ENCODE measurements at places on chromosomes 1 and 21.

DNA sequence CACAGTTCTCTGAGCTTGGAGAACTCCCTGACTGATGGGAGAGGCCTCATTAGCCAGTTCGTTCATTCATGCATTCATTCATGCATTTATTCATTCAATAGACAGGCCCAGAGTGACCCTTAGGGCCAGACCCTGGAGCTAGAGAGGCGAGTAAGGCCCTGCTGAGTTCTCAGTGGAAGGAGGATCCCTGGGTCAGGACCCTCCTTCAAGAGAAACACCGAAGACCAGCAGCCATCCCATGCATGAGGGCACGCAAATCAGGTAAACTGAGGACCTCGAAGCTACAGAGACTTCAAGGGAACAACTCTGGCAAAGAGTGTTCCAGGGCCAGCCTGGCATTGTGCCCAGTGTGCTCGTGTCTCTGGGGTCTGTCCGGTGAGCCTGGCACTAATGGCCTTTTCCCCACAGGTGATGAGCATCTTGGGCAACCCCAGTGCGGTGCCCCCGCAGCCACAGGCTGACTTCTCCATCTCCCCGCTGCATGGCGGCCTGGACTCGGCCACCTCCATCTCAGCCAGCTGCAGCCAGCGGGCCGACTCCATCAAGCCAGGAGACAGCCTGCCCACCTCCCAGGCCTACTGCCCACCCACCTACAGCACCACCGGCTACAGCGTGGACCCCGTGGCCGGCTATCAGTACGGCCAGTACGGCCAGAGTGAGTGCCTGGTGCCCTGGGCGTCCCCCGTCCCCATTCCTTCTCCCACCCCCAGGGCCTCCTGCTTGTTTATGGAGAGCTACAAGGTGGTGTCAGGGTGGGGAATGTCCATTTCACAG is 104.8 kb downstream of the PAX7 start:
- no peak overlapping the region for H3K4me3 ChIP-seq
- H3K36me3 ChIP-seq, result no peaks in the 10 kb centered on the region
- H3K4me1 ChIP-seq, result no peaks in the 10 kb centered on the region
- H3K27ac ChIP-seq, result no peak overlapping the region
- no peak for DNase-seq

- H3K4me1 ChIP-seq, result no peaks in the 10 kb centered on the region
- H3K27ac ChIP-seq, result no peak overlapping the region
- H3K4me3 ChIP-seq, result no peak overlapping the region
- no peak for DNase-seq
Measured at GRCh38 chr1:181592255-181592859, 109.0 kb downstream of the CACNA1E start.

DNA sequence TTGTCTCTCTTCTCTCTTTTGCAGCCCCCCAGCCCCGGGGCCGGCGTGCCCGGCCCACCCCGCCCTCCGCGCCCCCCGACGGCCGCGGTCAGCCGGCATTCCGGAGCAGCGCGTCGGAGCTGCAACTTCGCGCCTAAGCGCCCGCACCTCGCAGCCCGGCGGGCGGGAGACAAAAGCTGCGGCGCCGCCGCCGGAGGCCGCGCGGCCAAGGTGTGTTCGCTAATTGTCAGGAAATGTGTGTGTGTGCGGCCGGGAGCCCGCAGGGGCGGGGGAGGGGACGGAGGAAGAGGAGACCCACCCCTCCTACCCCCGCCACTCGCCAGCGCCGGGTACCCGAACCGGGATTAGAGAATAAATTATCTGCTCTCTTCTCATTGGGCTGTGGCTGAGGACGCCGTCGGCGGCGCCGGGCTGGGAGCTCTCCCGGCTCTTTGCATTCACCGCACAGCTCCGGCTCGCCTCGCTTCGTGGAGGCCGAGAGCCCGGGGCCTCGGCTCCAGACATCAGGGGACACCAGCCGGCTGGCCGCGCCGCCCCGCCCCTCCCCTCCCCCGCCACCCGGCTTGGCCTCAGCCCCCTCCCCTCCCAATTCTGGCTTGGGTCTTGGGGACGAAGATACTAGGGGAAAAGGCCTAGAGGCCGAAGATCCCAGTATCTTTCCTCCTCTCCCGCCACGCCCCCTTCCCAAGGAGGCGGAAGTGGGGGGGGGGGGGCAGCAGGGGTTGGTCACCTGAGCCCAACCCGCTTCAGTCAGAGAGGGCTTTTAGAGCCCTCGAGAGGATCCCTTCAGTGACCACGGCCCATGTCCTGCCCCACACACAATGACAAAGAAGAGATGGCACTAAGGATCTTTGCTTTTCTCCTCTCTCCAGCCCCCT is 1.3 kb upstream of the BLACAT1 start:
- H3K4me1 ChIP-seq, result peaks cover 12% of the 10 kb centered on the region
- DNase-seq, result no peak
- peaks cover 2% of the 10 kb centered on the region for H3K36me3 ChIP-seq
- peak overlapping the region; percentile 79 for H3K4me3 ChIP-seq
- no peak overlapping the region for H3K27ac ChIP-seq
- peaks cover 74% of the 10 kb centered on the region for H3K27me3 ChIP-seq

GRCh38 chr21:41817228-41817627 is 50.4 kb upstream of the RIPK4 start:
- no peak overlapping the region for H3K4me3 ChIP-seq
- H3K36me3 ChIP-seq, result peaks cover 10% of the 10 kb centered on the region
- no peaks in the 10 kb centered on the region for H3K4me1 ChIP-seq
- no peaks in the 10 kb centered on the region for H3K27me3 ChIP-seq
- H3K27ac ChIP-seq, result peak overlapping the region; percentile 5

DNA sequence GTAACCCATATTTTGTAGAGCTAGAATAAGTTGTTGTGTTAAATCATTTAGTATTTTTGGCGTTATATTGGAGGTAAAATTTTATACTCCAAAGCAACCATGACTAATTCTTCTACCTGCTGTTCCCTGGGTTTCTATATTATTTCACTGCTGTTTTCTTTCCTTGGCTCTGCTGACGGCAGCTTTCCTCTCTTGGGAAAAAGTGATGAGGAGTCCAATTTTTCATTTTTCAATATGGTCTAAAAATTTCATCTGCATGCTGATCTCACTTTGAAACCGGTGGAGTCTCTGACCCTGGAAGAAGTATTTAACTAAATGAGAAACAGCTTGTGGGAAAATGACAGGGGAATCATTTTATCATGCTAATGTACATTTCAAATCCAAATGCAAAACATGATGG is 110.2 kb downstream of the IFI44 start:
- no peak for DNase-seq
- no peaks in the 10 kb centered on the region for H3K4me1 ChIP-seq
- H3K36me3 ChIP-seq, result no peaks in the 10 kb centered on the region
- no peak overlapping the region for H3K27ac ChIP-seq
- H3K27me3 ChIP-seq, result no peaks in the 10 kb centered on the region
- H3K4me3 ChIP-seq, result no peak overlapping the region

GRCh38 chr1:213523781-213524398 is 463.9 kb upstream of the PROX1 start:
- H3K27me3 ChIP-seq, result peaks cover 17% of the 10 kb centered on the region
- no peak overlapping the region for H3K27ac ChIP-seq
- DNase-seq, result no peak
- H3K4me1 ChIP-seq, result no peaks in the 10 kb centered on the region
- H3K4me3 ChIP-seq, result no peak overlapping the region
- H3K36me3 ChIP-seq, result no peaks in the 10 kb centered on the region

GRCh38 chr21:41895643-41896493 is 16.7 kb upstream of the PRDM15 start:
- H3K27ac ChIP-seq, result peak overlapping the region; percentile 26
- H3K4me3 ChIP-seq, result no peak overlapping the region
- peak; percentile 35 for DNase-seq

DNA sequence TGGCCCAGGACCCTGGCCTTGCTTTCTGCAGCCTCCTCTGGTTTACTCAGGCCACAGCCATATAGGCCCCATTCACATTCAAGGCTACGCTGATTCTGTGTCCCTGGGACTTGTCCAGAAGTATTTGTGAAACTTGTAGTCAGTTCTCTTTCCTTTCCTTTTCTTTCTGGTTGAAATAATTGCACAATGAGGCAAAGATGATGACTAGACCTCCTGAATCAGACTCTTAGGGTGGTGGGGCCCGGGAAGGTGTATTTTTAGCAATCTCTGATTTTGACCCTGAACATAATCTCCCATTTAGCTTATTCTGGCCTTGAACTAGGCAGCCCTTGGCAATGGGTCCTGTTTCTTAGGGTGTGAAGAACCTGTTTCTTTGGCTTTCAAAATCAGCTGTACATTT is 39.9 kb downstream of the STUM start:
- H3K4me1 ChIP-seq, result no peaks in the 10 kb centered on the region
- no peaks in the 10 kb centered on the region for H3K36me3 ChIP-seq

GRCh38 chr1:236853921-236854604 is 59.0 kb downstream of the MTR start:
- H3K27ac ChIP-seq, result no peak overlapping the region
- H3K4me1 ChIP-seq, result no peaks in the 10 kb centered on the region
- no peak overlapping the region for H3K4me3 ChIP-seq

GRCh38 chr1:4351453-4351852 is 303.0 kb upstream of the AJAP1 start:
- no peak overlapping the region for H3K27ac ChIP-seq
- H3K27me3 ChIP-seq, result peaks cover 17% of the 10 kb centered on the region

DNA sequence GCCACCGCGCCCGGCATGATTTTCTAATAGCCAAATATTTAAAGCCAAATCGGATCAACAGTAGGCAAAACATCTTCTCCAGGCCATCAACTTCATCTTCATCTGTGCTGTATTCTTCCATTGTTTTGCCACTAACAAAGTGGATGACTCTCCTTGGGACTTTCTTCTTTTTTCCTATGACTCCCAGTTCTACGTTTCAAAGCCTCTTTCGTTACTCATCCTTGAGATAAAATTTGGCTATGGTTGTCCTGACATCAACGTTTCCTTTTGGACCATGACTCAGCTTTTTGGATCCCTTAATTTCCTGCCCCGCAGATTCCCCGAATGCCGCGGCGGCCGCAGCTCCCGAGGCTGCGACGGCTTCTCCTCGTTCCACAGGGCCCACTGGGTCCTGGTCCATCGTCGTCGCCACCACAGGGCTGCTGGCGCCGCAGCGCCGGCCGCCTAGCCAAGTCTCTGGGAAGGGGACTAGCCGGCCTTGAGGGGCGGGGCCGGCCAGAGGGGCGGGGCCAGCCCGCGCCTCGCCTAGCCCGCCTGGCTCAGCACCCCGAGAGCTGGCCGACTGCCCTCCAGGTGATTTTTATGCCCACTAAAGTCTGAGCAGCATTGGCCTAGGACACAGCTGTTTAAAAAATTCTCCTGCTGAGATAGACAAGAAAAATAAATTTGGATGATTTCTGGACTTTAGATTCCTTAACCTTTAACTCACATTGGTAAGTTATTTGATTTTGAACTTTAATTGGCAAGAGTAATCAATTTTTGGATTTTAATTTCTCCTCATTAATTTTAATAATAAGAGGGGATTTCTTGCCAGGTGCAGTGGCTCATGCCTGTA is 93.9 kb downstream of the ADCY10 start:
- H3K4me3 ChIP-seq, result peak overlapping the region; percentile 43
- no peak overlapping the region for H3K27ac ChIP-seq
- H3K4me1 ChIP-seq, result peaks cover 9% of the 10 kb centered on the region
- DNase-seq, result no peak
- H3K36me3 ChIP-seq, result no peaks in the 10 kb centered on the region

All from effector memory CD8-positive, alpha-beta T cell (primary cell).